Effector CD4-positive, alpha-beta T cell (primary cell): ENCODE measurements at places on chromosomes 12 and 14.

DNA sequence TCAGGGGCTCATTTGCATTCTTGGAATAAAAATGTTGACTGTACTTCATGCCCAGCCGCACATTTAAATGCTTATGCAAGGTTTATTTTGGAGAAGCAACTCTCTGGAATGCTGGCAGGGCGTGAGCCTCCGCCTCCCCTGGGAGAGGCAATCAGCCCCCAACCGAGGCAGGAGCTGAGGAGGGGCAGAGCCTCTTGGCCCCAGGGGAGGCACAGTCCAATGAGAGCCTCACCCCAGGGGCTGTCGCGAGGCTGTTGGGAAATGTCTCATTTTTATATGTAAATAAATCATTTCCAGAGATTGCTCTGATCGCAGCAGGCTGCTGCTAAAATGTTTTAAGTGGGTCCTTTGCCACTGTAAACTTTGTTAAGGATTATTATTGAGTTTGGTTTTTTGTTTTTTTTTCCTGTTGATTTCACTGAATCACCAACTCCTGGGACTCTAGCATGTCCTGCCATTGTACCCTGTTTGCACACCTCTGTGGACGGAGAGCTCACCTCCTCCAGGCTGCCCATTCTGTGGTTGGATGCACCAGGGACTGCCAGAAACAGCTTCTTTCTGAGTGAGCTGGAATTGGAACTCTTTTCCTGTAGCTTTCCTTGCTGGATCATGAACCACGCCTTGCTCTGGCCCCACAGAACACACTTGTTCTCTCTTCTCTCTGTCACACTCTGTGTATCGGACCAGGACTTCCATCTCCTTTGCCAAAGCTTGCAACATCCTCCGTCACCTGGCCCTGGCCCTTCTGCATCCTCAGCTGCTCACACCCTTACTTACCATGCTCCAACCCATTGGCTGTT is 46.9 kb upstream of the FAM181A start:
- DNase-seq, result no peak

GRCh38 chr12:106303202-106303820 is 778 bp downstream of the TCP11L2 start:
- peak; percentile 94 for DNase-seq

- DNase-seq, result peak; percentile 60
These were observed 705 bp upstream of the FLVCR2 start for GRCh38 chr14:75577729-75578101.

DNA sequence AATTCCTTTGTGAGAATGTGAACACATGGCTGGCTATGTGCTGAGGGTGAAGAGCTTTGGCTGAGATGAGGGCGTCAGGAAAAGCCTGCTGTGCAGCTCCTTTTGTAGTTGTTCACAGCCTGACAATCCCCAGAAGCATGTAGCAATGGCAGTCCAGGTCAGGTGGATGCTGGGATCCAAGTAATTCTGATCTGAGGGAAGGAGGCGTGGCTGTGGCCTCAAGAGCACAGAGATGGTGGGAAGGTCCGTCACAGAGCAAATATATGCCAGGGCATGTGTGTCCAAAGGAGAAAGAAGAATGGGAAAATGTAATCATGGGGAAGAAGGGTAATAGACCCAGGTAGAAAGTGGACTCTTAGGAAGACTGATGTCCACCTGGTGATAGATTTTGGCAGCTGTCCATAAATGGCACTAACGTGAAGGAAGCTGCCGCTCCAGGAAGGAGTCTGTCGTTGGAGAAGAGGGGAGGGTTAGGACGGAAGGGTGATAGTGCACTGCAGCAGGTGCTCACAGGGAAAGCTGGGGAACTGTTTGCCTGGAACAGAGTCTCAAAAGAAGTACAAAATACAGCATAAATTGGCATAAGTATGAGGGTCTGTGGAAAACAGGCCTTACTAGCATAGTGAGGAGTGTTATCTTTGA is 13.8 kb downstream of the MGST1 start:
- no peak for DNase-seq

GRCh38 chr12:75997658-75998057 is 33.9 kb downstream of the PHLDA1 start:
- no peak for DNase-seq

- DNase-seq, result no peak
These were observed 19.4 kb upstream of the A2M start for GRCh38 chr12:9134981-9135628.

- DNase-seq, result peak; percentile 38
These were observed 82.2 kb downstream of the PPP2R5C start for GRCh38 chr14:101843665-101844064.

- peak; percentile 44 for DNase-seq
These were observed at the start of gene B4GALNT1 for GRCh38 chr12:57632958-57633840. Gene B4GALNT1 (minus strand): TSS chr12:57633201. CDS start chr12:57632132, 1,069 bp downstream.

DNA sequence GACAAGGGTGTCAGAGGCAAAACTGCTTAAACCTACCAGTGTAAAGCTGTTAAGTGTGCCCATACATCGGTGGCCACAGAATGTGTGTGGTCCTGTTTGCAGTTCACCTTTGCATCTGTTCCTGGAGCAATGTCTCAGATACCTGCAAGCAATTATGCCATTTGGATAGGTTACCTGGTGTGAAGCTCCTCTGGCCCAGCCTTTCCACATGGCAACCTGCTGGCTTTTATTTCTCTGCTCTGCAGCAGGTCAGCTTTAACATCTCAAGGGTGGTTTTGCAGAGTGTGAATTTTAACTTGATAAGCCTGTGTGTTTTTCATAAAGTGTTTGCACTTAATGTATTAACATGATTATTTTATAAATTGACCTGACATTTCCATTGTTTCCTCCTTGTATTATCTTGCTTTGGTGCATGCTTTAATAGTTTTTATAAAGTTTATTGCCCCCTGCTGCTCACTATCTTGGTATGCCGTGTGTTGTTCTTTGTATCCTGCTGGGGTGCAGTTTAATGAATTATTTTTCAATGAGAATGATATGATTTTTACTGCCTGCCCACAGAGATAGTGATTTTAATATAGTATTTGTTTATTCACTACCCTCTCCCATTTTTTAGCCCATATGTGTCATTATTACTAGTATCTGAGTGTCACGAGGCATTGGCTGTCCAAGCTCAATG is 403.8 kb downstream of the NPAS3 start:
- no peak for DNase-seq

DNA sequence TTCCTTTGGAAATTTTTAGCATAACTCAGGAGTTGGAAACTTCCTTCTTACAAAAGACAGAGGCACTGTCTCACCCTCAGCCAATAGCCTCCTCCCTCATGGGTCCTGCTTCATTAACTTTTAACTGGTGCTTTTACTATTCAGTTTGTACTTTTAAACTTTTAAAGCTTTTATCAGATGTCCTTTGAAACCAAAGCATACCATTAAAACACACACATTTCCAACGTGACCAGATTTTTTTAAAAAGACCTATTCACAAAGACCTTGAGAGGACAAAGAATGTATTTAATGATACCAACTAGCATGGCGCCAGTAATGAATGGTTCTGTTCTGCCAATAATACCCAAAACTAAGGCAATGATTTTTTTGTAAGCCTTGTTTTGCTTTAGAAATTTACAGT is 173.6 kb upstream of the EEA1 start:
- no peak for DNase-seq

GRCh38 chr12:13390381-13390861 is 193.9 kb downstream of the EMP1 start:
- no peak for DNase-seq

- DNase-seq, result no peak
These were observed 2.2 kb downstream of the L3HYPDH start for GRCh38 chr14:59481871-59482540.

DNA sequence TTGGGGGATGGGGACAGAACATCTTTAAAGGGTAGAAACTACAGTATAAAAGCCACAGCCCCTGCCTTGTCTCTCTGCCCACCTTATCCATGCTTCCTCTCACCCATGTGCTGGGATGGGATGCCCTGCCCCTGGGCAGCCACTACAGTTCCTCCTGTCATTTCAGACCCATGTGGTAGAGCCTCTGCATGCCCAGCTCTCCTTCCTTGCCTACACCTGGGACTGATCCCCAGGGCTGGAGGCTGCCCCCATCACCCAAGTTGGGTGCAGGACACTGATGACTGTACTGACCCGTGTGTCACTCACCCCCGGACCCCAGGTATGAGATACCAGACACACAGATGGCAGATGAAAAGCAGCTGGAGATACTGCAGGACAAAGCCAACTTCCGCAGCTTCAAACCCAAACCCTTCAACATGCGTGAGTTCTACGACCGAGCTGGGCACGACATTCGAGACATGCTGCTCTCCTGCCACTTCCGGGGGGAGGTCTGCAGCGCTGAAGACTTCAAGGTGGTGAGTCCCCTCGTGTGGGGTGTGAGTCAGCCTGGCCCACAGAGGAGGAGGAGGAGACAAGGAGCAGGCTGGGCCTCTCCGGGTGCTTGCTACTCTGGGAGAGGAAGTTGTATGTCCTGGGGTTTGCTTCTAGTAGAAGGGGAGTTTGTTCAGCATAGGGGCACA is 2.2 kb downstream of the ASIC1 start:
- no peak for DNase-seq

GRCh38 chr14:57609192-57610075 is 115.8 kb upstream of the CCDC198 start:
- DNase-seq, result no peak

- no peak for DNase-seq
These were observed 1004.2 kb upstream of the SEL1L start for GRCh38 chr14:82537831-82538230.

DNA sequence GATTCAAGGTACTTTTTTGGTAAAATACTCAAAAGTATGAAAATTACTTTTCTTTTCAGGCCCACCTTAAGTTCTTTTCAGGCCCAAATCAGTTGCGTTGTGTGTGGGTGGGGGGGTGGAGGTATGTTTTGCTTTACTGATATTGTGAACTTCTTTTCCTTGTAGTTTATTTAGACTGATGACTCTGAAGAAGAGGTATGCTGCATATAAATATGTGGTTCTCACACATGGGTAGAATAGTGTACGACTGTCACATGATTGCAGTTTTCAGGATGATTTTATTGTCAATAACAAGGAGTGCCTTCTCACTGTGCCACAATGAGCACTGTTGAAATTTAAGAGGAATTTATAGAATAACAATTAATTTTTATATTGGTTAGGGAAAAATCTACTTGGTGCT is 166.6 kb upstream of the ATP2B1 start:
- DNase-seq, result no peak

DNA sequence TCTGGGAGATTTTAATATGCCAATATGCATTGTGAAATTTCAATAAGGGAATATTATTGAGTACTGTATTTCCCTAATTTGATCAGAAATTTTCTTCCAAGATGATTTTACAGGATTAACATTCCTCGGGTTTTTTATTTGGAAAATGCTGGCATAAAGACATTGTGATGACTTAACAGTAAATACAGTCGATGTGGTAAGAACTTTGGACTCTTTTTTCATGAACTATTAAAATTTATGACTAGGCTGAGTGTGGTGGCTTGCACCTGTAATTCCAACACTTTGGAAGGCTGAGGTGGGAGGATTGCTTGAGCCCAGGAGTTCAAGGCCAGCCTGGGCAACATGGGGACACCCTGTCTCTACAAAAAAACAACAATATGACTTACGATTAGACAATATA is 197.1 kb upstream of the RASSF8 start:
- no peak for DNase-seq

DNA sequence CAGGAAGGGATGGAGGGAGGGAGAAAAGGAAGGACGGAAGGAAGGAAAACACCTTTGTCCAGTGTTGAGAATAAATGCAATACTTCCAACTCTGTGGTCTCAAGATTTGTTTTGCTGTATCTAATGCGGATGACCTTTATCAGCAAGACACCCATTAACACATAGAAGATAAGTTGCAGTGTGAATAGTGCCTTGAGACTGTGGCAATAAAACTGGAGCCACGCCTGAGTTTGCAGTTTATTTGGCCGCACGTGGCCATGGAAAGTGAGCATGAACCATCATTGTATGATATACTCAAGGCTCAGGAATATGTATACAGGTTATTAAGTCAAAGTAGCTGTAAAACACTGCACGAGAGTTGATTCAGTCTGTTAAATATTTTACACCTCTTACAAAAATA is 113.6 kb upstream of the EEA1 start:
- no peak for DNase-seq

DNA sequence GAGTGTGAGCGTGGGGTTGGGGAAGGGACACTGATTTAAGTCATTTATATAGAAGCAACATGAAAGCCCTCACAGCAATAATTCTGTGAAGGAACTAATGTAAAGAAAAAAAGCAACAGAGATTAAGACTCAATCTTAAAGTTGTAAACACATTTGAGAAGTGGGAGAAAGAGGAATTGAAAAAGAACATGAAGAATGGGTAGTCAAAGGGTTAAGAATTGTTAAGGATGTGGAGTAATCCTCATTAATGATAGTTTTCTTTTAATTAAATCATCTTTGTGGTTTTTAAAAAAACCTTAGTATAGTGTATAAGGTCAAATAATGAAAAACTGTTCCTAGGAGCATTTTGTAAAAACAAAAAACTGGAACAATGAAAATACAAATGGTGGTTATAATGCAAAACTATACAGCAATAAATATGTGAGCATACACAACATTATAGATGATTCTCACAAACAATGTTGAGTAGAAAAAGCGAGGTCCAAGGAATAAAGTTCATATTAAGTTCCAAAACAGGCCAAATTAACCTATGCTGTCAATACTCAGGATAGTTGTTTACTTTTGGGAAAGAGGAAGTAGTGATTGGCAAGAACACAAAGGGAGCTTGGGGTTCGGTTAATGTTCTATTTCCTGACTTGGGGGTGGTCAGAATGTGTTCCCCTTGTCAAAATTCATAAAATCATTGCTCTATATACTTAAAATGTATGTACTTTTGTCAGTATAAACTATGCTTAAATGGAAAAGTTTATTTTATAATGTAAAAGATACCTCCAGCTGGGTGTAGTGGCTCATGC is 120.4 kb upstream of the ATF7IP start:
- DNase-seq, result no peak

DNA sequence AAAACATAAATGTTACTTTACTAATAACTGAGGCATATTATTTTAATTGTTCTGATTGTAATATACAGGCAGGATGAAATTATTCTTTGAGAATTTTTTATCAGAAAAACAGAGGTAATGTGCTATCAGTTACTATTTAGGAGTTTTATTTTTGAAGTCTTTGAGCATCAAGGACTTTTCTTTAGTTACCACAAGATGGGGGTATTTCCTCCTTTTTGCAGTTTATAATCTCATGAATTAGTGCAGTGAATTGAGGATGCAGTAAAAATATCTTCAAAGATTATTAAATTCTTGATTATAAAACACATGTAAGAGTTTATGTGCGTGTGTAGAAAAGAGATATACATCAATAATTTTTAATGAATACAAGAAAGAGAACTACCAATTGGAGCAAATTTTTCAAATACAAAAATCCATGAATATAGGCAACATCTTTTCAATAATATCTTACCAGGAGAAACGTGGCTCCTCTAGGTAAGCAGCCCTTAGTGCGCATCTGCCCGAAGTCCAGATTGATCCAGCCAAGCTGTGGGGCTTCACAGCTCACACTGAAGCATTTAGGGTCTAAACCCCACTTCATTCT is 71.6 kb downstream of the ERGIC2 start:
- DNase-seq, result no peak

GRCh38 chr12:83179999-83180398 is 493.3 kb downstream of the TMTC2 start:
- no peak for DNase-seq

GRCh38 chr14:91890291-91890749 is 23.0 kb upstream of the TC2N start:
- DNase-seq, result no peak

- DNase-seq, result no peak
These were observed 1263.0 kb downstream of the LRFN5 start for GRCh38 chr14:42869681-42870080.
